Stomach (tissue), 19 donors: ENCODE measurements at places on chromosomes 5 and 9.
A peak's percentile ranks its signal among the peaks of the same experiment; 100 is the strongest.

DNA sequence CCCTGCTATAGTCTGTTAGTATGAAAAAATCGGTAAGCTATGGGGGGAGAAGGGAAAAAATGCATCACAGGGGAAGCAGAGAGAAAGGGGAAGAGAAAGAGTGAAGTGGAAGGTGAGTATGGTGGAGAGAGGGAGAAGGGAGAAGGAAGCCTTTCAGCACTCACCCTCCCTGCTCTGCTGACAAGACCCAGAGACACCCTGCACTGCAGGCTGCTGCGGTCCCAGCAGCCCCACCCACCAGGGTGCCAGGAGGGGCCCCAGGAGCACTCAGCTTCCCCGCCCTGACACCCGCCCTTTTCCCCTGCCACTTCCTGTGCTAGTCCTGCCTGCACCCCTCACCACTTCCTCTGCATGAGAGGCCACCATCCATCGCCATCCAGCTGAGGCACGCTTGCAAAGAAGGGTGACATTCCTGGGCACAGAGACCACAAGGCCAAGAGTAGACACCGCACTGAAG is 12.7 kb downstream of the STK10 start:
- DNase-seq: peak; percentile 63

GRCh38 chr5:128763321-128763720 is 202.0 kb upstream of the SLC27A6 start:
- DNase-seq: peak; percentile 19

GRCh38 chr9:70474413-70474812 is 60.0 kb upstream of the KLF9 start:
- DNase-seq: no peak

GRCh38 chr5:153584126-153584959 is 93.9 kb downstream of the GRIA1 start:
- DNase-seq: no peak

DNA sequence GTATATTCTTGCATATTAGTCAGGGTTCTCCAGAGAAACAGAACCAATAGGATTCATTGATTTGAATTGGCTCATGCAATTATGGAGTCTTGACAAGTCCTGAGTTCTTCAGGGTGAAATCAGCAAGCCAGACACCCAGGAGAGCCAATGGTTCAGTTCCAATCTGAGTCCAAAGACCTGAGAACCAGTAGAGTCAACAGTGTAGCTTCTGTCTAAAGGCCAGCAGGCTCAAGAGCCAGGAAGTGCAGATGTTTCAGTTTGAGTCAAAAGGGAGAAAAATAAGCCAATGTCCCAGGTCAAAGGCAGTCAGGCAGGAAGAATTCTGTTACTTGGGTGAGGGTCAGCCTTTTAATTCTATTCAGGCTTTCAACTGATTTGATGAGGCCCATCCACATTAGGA is 37.8 kb upstream of the ANKRD34B start:
- DNase-seq: no peak

GRCh38 chr9:127928676-127929624 is 1.6 kb downstream of the PIP5KL1 start:
- DNase-seq: no peak

DNA sequence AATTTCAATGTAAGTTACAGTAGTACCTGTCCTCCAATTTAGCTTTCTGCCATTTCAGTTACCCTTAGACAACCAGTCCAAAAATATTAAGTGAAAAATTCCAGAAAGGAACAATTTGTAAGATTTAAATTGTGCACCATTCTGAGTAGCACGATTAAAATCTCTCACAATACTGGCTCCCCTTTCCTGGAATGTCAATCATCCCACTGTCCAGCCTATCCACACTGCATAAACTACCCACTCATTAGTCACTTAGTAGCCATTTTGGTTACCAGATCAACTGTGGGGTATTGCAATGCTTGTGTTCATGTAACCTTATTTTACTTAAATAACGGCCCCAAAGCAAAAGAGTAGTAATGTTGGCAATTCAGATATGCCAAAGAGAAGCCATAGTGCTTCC is 11.6 kb downstream of the KIF24 start:
- DNase-seq: no peak

DNA sequence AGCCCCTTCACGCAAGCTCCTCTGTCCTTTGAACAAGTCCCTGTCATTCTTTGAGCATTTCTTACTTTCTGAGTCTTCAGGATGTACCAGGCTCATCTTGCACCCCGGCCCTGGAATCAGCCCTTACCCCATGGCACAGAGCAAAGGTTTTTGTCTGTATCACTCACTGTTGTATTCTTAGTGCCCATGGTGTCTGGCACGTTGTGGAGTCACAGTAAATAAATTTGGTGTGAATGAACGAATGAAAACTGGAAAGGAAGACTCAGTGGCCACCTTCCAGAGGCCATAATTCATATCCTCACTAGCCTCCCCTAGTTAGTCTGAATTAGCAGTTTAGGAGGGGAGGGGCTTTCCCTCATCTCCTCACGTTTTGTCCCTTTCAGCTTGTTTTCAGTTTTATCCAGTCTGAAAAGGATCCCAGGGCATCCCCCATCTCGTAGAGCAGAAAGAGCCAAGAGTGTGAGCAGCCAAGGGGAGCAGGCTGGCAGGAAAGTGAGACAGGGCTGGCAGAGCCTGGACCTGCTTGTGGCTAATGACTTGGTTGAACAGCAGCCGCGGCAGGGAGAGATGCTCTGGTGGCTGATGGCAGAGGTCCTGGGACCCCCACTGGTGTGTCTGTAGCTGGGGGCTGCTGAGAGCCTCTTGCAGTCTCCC is 42.7 kb downstream of the ZNF618 start:
- DNase-seq: no peak

DNA sequence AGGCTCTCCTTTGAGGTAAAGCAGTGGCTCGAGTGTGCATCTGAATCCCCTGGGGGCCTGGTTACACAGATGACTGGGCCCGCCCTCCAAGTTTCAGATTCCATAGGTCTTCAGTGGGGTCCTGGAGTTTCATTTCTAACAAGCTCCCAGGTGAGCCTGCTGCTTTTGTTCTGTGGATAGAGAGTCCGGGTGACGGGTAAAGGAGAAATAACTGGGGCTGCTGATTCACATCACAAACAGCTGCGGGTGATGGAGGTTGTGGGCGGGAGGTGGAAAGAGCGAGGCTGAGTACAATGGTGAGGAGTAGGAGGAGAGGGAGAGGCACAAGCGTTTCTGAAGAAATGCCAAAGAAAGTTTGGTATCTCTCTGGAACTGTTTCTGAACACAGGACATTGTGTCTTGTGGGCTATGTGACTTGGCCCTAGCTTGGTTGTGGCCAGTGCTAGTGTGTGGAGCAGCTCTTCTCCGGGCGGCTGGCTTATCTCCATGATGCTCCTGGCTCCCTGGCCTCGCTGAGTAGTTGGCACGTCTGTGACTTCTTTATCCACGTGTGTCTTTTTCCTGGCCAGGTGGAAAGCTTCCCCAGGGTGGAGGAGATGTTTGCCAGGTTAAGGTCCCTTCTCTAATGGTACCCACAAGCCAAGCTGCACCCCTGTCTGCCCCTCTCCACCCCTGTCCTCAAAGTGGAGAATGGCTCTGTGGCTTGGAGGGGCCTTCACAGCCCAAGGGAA is 61.7 kb downstream of the HSPA4 start:
- no peak for DNase-seq

DNA sequence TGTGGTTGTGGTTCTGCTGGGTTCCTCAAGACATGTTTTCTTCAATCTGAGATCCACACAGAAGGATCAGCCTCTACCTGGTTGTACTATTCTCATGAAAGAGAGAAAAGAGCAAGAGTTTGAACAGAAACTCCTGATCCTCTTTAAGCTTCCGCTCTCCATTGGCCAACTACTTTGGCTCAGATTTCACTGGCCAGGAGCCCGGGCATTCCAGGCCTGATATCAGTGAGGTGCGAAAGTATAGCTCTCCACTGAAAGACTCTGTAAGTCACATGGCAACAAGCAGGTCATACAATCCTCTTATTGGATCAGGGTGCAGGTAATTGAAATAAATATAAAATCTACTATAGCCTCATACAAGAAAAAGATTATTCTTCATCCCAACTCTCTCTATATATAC is 920.5 kb downstream of the TLE4 start:
- peak; percentile 67 for DNase-seq

GRCh38 chr5:135063056-135063445 is 29.0 kb upstream of the PITX1 start:
- DNase-seq: no peak

GRCh38 chr9:22160221-22160620 is 151.1 kb upstream of the CDKN2B start:
- no peak for DNase-seq

- DNase-seq: no peak
These were observed 17.5 kb downstream of the PALM2AKAP2 start for GRCh38 chr9:109797509-109797908.

GRCh38 chr5:147437161-147437596 is 72.7 kb downstream of the DPYSL3 start:
- no peak for DNase-seq

- no peak for DNase-seq
These were observed 215.8 kb downstream of the FRMD3 start for GRCh38 chr9:83322438-83322837.

DNA sequence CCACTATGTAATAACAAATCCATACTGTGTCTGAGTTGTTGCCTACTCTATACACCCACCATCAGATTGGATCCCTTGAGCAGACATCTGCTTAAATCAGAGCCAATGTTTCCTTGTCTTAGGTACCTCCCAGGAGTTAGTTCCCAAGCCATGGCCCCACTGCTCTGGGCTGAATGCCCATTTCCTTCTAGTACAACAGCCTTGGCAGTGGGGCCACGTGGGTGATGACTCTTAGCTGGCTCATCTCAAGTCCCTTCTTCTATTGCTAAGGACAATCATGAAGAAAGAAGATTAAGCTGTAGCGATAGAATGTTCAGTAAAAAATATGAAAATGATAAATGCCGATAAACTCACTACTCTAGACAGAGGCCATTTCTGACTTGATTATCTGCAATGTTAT is 16.6 kb downstream of the PTGR1 start:
- no peak for DNase-seq

DNA sequence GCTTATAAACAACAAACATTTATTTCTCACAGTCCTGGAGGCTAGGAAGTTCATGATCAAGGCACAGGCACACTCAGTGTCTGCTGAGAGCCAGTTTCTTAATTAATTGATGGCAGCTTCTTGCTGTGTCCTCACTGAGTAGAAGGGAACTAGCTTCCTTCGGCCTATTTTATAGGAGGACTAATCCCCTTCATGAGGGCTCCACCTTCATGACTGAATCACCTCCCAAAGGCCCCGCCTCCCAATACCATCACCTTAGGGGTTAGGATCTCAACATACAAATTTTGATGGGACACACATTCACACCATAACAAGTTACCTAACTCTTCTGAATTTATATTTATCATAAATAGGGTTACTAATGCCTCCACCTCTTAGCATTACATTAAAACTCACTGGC is 129.8 kb downstream of the GNAQ start:
- no peak for DNase-seq
